ENCODE measurements at places on chromosomes 7 and 10.

- peak; percentile 47 for DNase-seq
Measured at GRCh38 chr10:14822879-14823755, 14.7 kb downstream of the CDNF start.

- DNase-seq = no peak
Measured at GRCh38 chr10:132535065-132535651, 2.4 kb upstream of the INPP5A start.

DNA sequence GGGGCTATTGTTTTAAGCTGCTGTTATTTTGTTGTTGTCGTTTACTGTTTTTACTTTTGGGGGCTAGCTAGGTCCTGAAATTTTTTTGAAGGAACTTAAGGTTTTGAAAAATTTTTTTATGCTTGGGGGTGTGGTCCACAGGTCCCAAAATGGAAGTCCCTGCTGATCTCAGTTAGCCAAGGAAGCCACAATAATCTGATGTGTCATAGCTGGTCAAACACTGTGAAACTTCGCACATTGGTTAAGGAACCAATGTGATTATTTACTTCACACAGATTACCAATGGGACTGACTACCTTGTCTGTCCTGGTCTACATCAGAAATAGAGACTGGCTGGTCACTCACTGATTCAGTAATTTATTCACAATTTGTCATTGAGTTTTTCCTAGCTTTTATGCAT, 29.5 kb upstream of the HYCC1 start:
- DNase-seq = no peak

GRCh38 chr10:104309980-104310978, 28.0 kb downstream of the ITPRIP start:
- DNase-seq = no peak

GRCh38 chr7:156055206-156055822, 243.1 kb upstream of the SHH start:
- DNase-seq = no peak

GRCh38 chr10:79268742-79269141, 78.5 kb upstream of the PPIF start:
- no peak for DNase-seq

- DNase-seq = no peak
Measured at GRCh38 chr7:126535176-126535575, 717.6 kb downstream of the GRM8 start.

GRCh38 chr7:103447073-103447960, 1.3 kb upstream of the SLC26A5 start:
- peak; percentile 51 for DNase-seq

- DNase-seq = no peak
Measured at GRCh38 chr7:125256446-125256845, 326.8 kb upstream of the POT1 start.

- DNase-seq = no peak
Measured at GRCh38 chr10:38027986-38028385, 17.5 kb downstream of the ZNF33A start.

- DNase-seq = no peak
Measured at GRCh38 chr7:110386006-110386405, 704.9 kb upstream of the LRRN3 start.

DNA sequence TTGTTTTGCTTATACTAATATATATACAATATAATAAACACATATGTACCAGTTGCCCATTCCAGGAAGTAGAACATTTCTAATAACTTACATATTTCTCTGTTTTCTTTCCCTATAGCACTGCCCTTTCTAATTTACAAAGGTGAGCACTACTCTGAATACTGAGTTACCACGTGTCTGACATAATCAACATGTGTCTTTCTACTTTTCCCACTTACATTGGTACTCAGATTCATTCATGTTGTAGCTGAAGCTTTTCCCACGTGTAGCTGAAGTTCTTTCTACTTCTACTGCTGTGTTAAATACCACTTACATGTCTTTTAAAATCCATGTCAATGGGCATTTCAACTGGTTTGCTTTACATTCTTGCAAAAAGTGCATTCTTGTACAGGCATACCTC, 317.3 kb downstream of the DGKB start:
- no peak for DNase-seq
